Right ventricle myocardium inferior (tissue), 1 donor: ENCODE measurements at places on chromosomes 12 and 14. TPM values are rescaled to one million over a fixed set of nuclear protein-coding genes. Genes with fewer than 3 reads are reported as not detected.

DNA sequence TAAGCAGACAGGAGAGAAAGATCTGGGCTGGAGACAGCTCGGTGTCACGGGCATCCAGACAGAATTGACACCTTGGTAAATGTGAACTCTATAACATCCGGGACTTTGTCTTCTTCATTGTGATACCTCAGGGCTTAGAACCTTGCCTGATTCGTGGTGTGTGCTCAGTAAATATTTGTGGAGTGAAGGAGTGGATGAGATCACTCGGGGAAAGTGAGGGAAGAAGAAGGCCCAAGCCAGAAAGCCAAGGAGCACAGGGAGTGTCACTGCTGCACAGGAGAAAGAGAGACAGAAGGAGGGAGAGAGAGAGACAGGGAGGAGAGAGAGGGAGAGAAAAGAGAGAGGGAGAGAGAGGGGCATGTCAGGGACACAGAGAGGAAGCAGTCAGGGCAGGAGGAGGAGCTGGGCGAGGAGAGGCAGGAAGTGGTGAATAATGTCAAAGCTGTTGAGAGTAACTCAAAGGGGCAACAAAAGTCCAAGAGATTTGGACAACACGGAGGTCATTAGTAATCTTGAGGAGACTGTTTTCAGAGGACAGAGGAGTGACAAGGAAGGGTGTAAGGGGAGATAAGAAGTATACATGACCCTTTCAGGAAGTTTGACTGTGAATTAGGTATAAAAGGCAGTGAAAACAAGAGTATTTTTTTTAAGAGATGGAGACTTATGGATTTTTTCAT is 141.6 kb upstream of the MAX start:
- no peak for DNase-seq

DNA sequence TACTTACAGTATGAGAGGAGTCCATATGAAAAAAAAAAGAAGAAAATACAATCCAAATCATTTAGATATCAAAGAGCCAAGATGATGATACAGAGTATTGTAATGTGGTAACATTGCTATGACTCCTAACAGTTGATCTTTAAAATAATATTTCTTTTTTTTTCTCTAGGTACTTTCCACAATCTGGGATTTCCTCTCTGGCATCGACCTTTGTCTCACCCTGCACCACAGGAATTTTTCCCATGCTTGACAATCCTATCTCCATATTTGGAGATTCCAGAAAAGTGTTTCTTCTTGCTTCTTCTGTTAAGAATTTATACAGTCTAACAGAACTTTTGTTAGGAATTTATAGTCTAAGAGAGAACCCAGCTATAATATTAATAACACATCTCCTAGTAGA is 184.4 kb downstream of the ITPR2 start:
- DNase-seq, result no peak

- no peak for DNase-seq
These were observed 85.4 kb downstream of the WSCD2 start for GRCh38 chr12:108214486-108214885.

DNA sequence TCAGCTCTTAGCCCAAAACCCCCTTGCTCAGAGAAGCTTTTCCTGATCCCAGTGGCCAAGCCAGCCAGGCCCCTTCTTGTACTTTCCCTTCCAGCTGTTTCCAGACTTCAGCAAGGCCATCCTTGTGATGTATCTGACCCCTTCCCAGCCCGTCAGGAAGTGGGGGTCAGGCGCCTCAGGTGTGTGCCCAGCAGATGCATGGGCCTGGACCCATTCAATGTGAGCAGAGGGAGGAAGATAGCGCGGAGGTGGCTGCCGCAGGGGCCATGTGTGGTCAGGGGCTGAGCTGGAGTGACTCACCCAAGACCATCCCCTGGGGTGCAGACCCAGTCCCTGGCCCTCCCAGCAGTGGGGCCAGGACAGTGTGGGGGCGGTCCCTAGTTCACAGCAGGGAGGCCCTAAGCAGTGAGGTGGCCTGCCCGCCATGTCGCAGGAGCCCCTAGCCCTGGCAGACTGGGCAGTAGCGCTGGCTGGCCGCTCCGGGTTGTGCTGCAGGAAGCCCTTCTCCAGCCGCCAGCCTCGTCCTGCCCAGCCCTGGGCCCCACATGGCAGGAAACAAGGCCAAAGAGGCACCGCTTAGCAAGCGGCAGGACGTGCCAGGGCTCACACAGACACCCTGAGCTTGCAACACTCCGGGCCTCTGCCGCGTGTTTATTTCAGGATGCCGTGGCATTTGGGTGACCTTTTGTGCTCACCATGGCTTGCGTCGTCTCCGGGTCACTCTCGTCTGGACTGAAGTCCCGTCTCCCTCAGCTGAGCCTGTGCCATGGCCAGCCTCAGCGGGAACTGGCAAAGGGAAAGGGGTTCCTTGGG is 12.0 kb downstream of the ADSS1 start:
- DNase-seq, result peak; percentile 95

- DNase-seq, result peak; percentile 88
These were observed 35.9 kb downstream of the SLC8B1 start for GRCh38 chr12:113298861-113299545.

DNA sequence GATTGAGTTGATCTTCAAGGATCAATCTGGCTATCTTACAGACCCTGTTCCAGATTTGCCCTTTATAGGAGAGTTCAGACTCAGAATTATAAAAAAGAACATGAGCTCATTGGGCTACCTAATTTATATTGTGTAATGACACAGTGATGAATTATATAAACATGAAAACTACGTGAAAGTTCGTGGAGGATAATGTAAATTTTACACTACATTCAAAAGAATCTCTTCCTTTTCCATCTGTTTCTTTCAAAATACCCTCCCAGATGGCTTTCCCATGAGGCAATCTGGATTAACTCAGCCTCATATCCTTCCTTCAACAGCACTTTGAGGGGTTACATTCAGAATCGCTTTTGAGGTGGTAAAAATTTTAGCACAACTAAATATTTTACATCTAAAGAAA is 129.3 kb downstream of the HMGA2 start:
- no peak for DNase-seq

DNA sequence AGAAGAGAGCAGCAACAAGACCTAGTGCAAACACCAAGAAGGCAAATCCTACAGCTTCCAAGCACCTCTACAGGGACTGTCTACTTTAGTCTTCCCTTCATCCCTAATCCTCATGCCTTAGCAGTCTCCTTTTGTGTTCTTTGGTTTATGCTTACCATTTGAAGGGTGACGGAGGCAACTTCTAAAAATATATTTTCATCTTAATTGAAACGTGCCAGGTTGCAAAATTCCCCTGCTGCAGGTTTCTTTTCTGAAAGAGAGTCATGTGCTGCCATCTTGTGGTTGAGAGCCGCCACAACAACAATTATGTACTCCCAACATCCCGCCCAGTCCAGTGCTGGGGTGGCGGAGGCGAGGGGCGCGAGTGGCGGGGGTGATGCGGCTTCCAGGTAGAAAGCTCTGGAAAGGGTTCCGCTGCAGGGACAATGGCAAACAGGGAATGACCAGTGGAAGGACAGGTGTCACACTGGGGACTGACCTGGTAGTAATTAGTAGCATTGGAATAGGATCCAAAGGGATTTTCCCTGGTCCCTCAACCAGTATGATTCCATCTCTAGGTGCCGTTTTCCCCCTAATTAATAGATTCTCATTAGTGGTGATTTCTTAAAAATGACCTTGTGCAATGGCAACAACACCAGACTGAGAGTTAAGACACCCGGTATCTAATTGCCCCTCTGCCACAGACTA is 80.3 kb upstream of the GNG2 start:
- DNase-seq, result peak; percentile 75

- no peak for DNase-seq
These were observed 208.7 kb downstream of the AEBP2 start for GRCh38 chr12:19647806-19648556.

GRCh38 chr12:43462080-43462479 is 89.9 kb downstream of the ADAMTS20 start:
- no peak for DNase-seq

DNA sequence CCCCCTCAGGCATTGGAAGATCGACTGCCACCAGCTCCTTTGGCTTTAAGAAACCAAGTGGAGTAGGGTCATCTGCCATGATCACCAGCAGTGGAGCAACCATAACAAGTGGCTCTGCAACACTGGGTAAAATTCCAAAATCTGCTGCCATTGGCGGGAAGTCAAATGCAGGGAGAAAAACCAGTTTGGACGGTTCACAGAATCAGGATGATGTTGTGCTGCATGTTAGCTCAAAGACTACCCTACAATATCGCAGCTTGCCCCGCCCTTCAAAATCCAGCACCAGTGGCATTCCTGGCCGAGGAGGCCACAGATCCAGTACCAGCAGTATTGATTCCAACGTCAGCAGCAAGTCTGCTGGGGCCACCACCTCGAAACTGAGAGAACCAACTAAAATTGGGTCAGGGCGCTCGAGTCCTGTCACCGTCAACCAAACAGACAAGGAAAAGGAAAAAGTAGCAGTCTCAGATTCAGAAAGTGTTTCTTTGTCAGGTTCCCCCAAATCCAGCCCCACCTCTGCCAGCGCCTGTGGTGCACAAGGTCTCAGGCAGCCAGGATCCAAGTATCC is 288.7 kb downstream of the NAV3 start:
- no peak for DNase-seq

GRCh38 chr14:97380539-97380941 is 583.4 kb downstream of the VRK1 start:
- DNase-seq, result no peak

DNA sequence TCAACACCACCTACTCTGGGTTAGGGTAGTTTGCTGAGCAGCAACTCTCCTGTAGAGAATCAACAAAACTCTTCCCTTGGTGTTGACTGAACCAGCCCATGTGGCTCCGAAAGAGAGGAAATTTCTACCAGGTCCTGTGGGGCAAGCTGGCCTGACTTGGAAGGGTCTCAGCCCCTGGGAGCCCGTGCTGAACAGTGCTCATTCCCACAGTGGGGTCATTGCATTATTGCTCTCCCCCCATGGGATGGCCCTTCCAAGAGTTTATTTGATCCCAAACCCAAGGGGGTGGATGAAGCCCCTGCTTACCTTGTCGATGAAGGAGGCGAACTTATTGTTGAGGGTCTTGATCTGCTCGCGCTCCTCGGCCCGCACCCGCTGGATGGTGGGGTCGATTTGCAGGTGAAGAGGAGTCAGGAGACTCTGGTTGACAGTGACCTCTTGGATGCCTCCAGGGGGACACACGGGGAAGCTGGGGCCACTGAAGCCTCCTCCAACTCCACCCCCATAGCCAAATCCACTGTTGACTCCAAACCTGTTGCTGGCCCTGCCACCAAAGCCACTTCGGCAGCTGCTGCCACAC is 580 bp downstream of the KRT75 start:
- no peak for DNase-seq

GRCh38 chr12:93311827-93312226 is 65.9 kb upstream of the NUDT4 start:
- no peak for DNase-seq

- no peak for DNase-seq
These were observed 28.8 kb downstream of the ETNK1 start for GRCh38 chr12:22653791-22654190.

- no peak for DNase-seq
These were observed 61.2 kb upstream of the GRIP1 start for GRCh38 chr12:66739940-66740651.

- no peak for DNase-seq
These were observed 153.8 kb upstream of the DDHD1 start for GRCh38 chr14:53306911-53307310.

GRCh38 chr12:33944703-33945437 is 77.4 kb upstream of the ALG10 start:
- no peak for DNase-seq

GRCh38 chr12:116343331-116343884 is 65.9 kb upstream of the MED13L start:
- no peak for DNase-seq

- DNase-seq, result no peak
These were observed 102.7 kb downstream of the GPR135 start for GRCh38 chr14:59362513-59362912.

GRCh38 chr12:131941116-131941986 is 8.4 kb upstream of the EP400 start:
- no peak for DNase-seq

DNA sequence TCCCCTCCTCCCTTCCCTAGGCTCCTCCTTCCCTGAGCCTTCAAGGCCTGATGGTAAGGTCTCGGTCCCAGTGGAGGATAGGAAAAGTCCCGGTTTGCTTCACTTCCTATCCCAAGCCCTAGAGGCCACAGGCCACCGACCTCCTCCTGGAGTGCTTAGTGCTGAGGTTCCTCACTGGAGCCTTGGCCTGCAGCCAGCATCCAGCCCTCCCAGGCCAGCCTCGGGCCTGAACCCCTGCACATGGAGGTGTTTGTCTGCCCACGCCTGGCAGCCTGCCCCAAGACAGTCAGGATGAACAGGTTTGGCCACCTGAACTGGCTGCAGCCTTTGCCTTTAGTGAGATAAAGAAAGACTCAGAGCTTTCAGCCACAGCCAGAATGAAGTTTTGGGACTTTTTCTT is 15.8 kb upstream of the KRT7 start:
- DNase-seq, result peak; percentile 80

DNA sequence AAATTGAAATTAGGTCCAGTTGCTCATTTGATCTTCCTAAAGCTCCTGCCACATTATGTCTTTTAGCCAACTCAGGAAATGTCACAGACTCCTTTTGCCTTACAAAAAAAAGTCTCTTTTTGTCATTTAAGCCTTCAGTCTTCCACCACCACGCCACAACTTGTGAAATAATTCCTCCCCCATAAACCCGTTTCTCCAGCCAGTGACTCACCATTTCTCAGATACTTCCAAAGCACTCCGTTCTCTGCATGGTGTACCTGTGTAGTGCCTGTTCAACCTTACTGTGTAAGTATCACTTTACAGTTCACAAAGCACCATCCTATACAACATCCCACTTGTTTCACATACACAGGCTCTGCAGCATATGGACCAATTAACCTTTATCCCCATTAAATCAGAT is 139.5 kb upstream of the AEBP2 start:
- no peak for DNase-seq

- DNase-seq, result no peak
These were observed 12.3 kb downstream of the RNASE9 start for GRCh38 chr14:20548414-20549158.

DNA sequence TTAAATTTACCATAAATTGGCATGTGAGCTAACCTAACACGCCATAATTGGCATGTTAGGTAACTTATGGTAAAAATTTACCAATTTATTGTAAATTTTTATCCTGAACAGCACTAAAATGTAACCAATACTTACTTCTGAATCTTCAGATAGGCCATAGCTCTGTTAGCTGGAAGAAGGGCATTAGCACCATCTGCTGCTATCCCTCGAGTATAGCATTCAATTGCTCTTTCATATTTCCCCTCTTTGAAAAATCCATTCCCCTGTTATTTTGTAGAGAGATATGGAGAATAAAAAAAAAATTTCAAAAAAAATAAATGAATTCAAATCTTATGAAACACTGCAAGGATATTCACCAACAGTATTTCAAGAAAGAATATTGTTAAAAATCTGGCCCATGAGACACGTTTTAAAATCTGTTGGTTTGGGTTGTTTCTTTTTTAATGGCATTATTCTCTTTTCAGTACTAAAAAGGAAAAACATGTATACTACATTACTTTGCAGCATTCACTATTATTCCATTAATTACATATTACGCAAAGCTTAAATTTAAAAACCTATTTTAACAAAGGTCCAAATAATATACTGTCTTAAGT is 19.1 kb downstream of the RPAP3 start:
- no peak for DNase-seq

- no peak for DNase-seq
These were observed 13.2 kb downstream of the OTX2 start for GRCh38 chr14:56797003-56797568.

Gene TRHDE
- total RNA-seq, result 1.3 TPM

Gene ITGB7
- total RNA-seq, result 0.76 TPM

Gene ATG2B
- total RNA-seq, result 9.2 TPM

Gene GPRC5D
- total RNA-seq, result not detected

Gene CLEC2A
- total RNA-seq, result not detected

Gene VRTN
- not detected for total RNA-seq

Gene MUCL1
- total RNA-seq, result not detected

Gene MYF5
- not detected for total RNA-seq

Gene PIWIL1
- total RNA-seq, result not detected

Gene LMO3
- 3.8 TPM for total RNA-seq

Gene CLEC4C
- not detected for total RNA-seq

Gene KRT78
- not detected for total RNA-seq
